ENCODE measurements at places on chromosomes 3 and 15. TPM values are rescaled to one million over a fixed set of nuclear protein-coding genes. Genes with fewer than 3 reads are reported as not detected.

Gene BTLA
- total RNA-seq, result 0.64 TPM

DNA sequence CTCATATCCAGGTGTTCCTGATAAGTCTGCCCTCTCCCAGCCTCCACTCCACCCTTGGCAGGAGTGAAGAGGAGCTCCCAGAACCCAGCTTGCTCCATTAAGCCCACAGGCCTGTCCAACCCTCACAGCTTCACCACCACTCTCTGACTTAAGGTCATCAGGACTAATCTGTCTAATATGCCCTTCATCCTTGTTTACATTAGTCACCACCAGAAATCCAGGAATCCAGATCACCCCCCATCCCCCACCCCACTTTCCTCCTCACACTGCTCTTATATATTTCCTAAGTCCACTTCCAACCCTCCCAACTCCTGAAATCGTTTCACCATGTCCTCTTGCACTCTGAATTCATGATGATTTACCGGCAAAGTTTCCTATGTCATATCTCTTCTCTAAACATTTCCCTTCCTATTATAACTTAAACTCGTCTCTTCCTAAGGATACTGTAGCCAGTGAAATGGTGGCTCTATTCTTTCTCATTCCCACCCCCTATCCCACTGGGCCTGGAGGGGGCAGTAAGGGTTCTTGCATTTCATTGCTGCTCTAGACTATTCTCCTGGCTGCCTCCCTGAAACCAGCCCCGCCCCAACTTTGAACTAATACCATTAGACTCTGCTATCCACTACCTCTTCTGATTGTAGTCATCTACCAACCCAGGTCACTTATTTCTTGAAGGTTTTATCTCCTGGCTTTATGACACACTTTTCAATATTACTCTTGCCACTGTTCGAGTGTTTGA is 43.4 kb downstream of the PPP2R3A start:
- no peak for DNase-seq

Gene SPTSSB
- not detected for total RNA-seq

GRCh38 chr3:138833899-138834595 is 681 bp downstream of the PIK3CB start:
- no peak for DNase-seq

GRCh38 chr3:112116748-112117186 is 16.3 kb downstream of the GCSAM start:
- no peak for DNase-seq

Measured in mesenteric fat pad (tissue), 1 donor.